Cardiac fibroblast (primary cell): ENCODE measurements at places on chromosomes 11 and 22.

DNA sequence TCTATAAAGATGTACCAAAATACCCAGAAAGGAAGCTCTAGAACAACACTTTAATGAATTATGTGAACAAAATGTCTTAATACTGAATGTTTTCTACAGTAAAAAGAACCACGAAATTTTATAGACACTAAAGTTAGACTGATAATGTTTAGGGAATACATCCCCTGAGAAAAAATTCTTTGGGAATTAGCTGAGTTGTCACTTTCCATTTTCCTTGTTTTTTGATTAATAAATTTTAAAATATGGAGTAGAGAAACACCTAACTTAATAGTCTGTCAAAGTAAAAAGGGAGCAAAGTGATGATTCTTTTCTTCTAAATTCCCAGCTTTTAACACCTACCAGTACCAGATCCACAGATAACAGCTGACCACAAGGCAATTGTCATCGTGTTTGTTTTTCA is 23.1 kb upstream of the SCN3B start:
- DNase-seq, result no peak

DNA sequence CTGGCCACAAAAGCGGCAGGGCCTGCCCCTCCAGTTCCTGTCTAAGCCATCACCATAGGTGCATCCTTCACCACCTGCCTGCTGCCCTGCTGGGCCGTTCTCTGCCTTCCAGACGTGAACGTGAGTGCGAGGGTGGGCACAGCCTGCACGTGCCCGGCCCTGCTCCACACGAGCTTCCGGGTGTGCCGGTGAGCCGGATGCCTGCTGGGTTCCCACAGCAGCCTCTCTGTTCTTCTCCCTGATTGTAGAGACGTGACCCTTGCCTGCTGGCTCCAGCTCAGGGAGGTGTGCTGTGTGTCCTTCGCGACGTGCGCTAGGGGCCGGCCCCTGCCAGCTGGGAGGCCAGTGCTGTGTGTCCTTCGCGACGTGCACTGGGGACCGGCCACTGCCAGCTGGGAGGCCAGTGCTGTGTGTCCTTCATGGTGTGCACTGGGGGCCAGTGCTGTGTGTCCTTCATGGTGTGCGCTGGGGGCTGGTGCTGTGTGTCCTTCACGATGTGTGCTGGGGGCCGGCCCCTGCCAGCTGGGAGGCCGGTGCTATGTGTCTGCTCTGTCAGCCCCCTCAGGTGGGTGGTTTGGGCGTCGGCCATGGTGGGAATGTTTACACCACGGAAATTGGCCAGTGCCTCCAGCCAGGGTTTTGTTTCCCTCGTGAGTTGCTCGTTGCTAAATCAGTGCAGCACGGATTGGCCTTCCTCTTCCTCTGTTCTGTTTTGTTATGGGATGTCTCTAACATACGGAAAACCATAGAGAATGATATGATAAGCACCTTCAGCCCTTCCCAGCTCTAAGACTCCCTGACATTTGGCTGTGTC is 35.4 kb upstream of the BRSK2 start:
- no peak for DNase-seq

DNA sequence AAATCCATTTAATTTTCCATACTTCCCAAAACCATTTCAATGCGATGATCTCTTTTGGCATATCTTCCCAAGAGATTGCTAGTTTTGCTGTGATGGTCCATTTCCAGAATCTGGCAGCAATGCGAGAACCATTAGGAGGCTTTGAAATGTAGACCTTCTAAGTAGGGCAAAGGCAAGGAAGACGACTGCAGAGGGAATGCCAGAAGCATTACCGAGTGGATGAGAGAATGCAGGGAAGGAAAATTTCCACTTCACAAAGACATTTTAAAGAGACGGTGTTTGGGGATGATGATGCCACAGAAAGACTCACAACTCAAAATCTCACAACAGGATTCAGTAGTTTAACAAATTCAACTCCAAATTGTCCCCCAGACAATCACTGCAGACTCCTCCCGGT is 471 bp upstream of the CEP126 start:
- DNase-seq, result no peak

- no peak for DNase-seq
These were observed 21.5 kb downstream of the TNRC6B start for GRCh38 chr22:40199223-40199622.

DNA sequence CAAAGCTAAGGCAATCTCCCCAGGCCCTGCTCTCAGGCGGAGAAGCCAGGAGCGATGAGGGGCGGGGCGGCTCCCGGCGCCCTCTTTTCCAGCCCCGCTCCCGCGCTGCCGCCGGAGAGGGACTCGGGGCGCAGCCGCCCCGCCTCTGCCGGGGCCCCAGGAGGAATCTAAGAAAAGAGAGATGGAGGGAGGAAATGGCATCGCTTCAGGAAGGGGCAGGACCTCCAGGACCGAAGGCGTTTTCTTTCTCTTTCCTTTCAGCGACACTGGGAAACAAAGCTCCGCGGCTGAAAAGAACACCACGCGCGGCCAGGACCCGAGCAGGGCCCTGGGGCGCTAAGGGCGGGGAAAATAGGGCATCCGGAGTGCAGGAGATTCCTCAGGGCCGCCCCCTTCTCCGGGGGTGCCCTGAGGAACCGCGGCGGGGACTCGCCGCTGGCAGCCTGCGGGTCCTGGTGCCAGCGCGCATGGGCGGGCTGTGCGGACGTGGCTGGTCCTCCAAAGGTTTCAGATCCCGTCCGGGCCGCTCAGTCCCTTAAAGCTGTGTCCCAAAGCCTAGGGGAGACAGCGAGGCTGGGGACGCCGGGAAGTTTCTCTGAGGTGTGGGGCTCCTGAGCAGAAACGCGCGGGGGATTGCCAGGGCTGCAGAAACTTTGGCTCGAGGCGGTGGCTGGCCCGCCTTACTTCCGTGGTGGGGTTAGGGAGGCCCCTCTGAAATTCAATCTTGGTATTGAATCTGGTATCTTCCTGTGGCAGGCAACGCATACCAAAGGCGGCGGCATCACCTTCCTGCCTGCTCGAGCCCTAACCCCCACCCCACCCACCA is 2.8 kb upstream of the BSX start:
- peak; percentile 10 for DNase-seq

- DNase-seq, result peak; percentile 15
These were observed 283.3 kb upstream of the ARHGAP42 start for GRCh38 chr11:100403816-100404215.

GRCh38 chr11:1748636-1749394 is 1.6 kb downstream of the IFITM10 start:
- DNase-seq, result peak; percentile 40

GRCh38 chr11:88482871-88483301 is 145.3 kb upstream of the CTSC start:
- DNase-seq, result peak; percentile 77
